ENCODE measurements at places on chromosomes 5 and 9.
A peak's percentile ranks its signal among the peaks of the same experiment; 100 is the strongest.

DNA sequence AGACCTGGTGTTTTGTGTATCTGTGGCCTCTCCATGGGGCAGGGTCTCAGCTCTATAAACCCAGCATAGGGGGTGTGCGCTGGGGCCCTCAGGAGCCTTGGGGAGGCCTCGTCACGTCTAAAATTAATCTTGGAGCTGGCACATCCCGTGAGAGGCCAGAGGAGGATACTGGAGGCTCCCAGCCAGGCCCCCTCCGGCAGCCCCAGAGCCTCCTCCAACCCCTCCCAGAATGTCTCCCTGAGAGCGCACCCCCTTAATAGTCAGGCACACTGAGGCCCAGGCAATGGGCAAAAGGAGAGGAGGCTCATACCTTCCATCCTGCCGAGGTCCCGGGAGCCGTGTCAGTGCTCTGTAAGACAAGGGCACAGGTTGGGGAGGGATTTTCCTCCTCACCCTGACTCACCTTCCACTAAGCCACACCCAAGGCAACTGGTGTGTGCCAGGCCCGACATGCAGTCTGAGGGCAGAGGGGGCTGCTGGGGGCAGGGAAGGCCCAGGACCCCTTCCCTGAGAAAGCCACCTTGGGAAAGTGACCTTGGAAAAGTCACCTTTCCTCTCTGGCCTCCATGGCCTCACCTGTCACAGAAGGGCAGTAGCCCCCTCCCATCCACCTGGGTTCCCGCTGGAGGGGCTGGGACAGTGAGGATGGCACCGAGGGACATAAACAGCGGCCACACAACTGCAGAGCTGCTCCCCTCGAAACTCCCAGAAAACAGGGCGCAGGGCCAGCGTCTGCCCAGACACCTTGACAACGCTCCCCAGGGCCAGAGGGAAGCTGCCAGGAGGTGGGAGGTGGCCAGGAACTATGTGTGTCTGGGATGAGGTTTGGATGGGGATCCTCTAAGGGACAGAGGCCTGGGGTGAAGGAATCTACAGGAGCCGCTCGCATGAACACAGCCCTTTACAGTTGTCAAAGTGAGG is 2.9 kb downstream of the AK1 start:
- DNase-seq = peak; percentile 35

- DNase-seq = no peak
These were observed 630.6 kb upstream of the SEMA6A start for GRCh38 chr5:117204926-117205869.

GRCh38 chr9:104774831-104775573 is 11.1 kb downstream of the NIPSNAP3B start:
- no peak for DNase-seq

GRCh38 chr9:20944507-20944906 is 86.9 kb downstream of the HACD4 start:
- DNase-seq = no peak

DNA sequence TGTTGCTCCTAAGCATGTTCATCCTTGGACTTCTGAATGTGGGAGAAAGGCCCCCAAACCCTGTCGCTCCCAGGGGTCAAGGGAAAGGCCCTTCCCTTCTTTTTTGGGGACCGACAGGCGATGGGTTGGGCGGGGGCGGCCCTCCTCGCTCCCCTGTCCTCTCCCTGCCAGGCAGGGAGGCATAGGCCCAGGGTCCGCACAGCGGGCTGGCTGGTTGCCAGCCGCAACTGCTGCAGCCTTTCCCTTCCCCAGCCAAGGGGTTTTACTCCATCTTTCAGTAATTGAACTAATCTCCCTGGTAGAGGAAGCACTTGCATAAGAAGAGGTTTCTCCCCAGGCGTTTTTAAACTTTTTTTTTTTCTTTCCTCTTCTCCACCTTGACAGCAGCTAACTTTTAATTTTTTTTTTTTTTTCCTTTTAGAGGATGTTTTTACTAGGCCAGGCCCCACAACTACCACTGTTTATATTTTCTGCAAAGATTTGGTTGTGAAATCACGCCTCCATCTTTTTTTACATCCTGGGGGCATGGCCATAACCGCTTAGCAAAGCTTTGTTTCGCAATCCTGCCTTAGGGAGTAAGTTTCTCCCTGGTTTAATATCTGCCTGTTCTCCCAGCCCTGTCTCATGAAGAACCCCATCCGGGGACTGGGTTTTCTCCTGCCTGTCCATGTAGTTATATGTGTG is 216.9 kb upstream of the ZNF608 start:
- peak; percentile 76 for DNase-seq

DNA sequence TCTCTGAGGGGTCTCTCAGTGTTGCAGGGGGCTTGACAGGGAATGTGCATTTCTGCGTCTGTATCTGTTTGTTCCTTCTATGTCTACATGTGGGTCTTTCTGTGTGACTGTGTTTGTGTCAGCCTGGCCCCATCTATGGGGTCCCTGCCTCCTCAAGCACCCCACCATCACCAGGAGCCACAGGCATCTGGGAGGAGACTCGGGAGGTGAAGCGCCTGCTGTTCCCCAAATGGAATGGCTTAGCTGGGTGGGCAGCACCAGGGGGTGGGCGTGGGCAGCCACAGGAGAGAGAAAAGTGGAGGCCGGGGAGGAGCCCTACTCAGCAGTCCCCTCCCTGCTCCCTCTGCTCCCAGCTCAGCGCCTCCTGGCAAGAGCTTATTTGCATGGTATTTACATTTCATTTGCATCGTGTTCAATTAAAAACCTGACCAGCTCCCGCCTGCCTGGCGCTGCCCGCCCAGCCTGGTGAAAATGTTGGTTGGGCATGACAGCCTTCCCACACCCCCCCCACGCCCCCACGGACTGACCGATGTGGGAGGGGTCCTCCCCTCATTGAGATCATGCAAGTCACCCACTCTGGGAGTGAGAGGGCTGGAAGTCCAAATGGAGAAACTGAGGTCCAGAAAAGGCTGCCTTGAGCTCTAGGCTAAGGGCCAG is 50.5 kb downstream of the CXXC5 start:
- no peak for DNase-seq

- no peak for DNase-seq
These were observed 1040.5 kb downstream of the DTWD2 start for GRCh38 chr5:117947836-117948235.

DNA sequence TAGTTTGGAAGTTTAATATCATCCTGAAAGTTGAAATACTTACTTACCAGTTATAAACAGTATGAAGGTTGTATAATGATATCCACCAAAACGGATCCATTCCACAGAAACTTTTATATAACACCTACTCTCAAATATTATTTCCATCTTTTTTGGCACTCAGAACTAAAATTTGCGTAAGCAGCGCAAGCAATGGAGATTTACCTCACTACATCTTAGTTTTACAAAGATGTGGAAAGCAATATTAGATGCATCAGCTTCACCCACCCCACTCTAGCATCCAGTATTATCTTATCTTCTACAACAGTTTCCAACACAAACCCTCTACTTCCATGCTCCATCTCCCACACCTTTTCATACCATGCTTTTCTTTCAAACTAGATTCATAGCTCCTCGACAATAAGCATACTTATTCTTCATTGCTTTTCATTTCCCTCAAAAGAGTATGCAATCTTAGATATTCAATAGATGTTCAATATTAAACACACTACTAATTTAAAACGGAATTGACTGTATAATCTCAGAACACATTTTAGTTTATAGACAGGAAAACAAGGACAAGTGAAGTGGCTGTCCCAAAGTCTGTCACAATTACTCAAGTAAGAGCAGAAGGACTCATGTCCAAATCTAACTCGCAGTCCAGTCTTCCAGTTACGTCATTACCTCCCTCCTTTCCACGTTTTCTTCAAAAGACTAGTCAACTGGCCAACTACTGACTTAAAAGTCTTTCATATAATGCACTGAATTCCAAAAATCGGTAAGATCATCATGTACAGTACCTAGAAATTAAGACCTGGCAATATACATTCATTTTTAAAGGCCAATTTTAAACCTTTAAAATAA is 2.2 kb downstream of the PPP2CA start:
- DNase-seq = peak; percentile 61
